ENCODE measurements at places on chromosomes 16 and 17.

DNA sequence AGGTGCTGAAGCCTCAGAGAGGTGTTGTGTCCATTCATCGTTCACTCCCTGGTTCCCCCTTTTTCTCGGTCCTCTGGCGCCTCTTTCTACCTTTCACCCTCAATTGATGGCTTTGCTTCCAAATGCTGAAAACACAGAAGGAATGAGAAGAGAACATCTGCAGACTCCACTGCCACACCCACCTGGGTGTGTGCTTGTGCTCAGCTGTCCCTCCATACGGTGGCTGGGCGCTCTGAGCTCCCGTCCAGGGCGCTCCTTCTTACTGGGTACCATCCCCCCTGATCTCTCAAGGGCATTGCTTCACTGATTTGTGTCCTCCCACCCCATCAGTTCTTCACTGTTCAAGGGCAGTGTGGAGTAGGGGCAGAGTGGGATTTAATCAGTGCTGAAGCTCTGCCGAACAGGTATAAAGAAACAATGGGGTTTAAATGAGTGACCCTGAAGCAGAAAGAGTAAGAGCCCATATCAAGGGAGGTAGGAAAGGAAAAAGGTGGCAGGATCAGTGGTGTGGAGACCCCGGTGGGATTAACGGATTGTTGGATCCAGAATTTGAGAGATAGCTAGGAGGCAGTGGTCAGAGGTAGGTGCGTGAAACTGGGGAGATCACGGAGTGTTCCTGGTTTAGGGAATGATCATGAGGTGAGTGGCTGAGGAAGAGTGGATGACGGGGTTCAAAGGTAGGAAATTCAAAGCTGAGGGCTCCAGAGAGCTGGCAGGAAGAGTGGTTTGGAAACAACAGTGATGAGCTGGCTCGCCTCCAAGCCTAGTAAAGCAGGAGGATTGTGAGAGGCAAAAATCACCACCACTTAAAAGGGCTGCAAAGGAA lies 40.8 kb downstream of the MRTFB start:
- DNase-seq = no peak

- DNase-seq = peak; percentile 52
Measured at GRCh38 chr17:34711646-34712045, 132.3 kb downstream of the TMEM132E start.

DNA sequence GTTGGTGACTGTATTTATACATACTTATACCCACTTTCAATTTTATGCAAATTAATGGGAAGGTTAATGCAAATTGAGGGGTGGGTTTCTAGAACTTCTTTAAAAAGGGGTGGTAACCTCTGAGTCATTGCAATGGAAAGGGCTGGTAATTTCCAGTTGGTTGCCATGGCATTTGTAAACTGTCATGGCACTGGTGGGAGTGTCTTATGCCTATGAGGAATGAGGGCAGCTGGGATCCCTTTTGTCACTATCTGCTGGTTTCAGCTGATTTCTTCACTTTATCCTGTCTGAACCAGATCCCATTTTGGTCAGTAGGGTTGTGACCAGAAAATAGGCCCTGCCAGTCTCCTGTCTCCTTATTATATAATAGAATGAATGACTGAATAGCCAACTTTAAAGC lies 1006.7 kb upstream of the GOT2 start:
- DNase-seq = no peak

GRCh38 chr16:89534252-89534756 lies 26.1 kb downstream of the SPG7 start:
- no peak for DNase-seq

Data from vagina (tissue), 2 donors.